Muscle of leg (tissue), 16 donors: ENCODE measurements at places on chromosomes 1 and 21. TPM values are rescaled to one million over a fixed set of nuclear protein-coding genes. Genes with fewer than 3 reads are reported as not detected.
A peak's percentile ranks its signal among the peaks of the same experiment; 100 is the strongest.

S100A1 gene
- 4.7 TPM for total RNA-seq

FNDC10 gene
- 0.62 TPM for total RNA-seq

SLC44A3 gene
- 2.8 TPM for total RNA-seq

RIMKLA gene
- total RNA-seq, result 0.71 TPM

HES3 gene
- total RNA-seq, result not detected

FMN2 gene
- 0.27 TPM for total RNA-seq

DOCK7 gene
- total RNA-seq, result 43.8 TPM

ZNF593OS gene
- 0.31 TPM for total RNA-seq

TMEM240 gene
- 3.5 TPM for total RNA-seq

DNA sequence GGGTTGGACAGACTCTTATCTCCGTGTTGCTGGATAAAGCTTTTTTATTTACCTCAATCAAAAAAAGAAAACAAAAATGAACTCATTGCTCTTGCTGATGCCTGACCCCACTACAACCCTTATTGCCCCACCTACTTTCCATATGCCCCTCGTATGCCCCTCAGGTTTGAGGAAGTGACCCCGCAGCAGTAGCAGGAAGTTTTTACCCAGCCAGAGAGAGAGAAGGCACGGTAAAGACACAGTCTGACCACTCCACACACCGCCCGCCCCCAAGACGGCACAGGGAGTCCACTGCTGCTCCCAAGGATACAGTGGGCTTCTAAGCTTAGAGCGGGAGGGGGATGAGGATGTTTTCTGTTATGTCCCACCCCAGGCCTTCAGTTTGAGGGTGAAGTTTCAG lies 9.8 kb downstream of the PLEKHO1 start:
- peak overlapping the region; percentile 74 for H3K27ac ChIP-seq
- DNase-seq, result peak; percentile 53
- H3K36me3 ChIP-seq, result peaks cover 61% of the 10 kb centered on the region
- peaks cover 31% of the 10 kb centered on the region for H3K4me1 ChIP-seq

GRCh38 chr1:32606565-32607371 lies 43.6 kb downstream of the ZBTB8OS start:
- DNase-seq, result no peak
- H3K27me3 ChIP-seq, result peaks cover 2% of the 10 kb centered on the region
- H3K36me3 ChIP-seq, result peaks cover 15% of the 10 kb centered on the region

DNA sequence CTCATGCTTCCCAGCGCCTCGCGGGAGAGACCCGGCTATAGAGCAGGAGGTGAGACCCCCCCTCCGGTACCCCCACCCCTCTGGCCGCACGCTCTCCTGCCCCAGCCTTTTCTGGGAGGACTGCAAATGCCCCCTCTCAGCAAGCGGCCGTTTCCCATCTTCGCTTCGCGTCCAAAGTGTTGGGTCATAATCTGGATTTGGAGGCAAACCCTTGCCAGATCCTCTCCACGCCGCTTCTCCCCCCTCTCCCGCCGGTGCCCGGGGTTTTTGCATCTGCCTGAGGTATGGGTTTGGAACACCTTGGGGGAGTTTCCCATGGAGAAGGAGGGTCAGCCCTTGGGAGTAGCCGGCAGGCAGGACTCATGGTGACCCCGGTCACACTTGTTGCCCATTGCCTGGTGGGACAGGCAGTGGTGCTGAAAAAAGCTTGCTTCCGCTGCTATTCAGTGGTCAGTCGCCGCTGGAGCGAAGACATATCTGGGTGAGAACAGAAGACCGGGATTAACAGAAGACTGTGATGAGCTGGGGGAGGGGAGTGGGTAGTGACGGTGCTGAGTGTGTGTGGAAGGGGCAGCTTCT lies 935 bp downstream of the KCNK2 start:
- peak overlapping the region; percentile 42 for H3K4me3 ChIP-seq
- H3K36me3 ChIP-seq, result no peaks in the 10 kb centered on the region
- peak; percentile 31 for DNase-seq
- peaks cover 17% of the 10 kb centered on the region for H3K4me1 ChIP-seq
- H3K27me3 ChIP-seq, result peaks cover 27% of the 10 kb centered on the region
- no peak overlapping the region for H3K27ac ChIP-seq

DNA sequence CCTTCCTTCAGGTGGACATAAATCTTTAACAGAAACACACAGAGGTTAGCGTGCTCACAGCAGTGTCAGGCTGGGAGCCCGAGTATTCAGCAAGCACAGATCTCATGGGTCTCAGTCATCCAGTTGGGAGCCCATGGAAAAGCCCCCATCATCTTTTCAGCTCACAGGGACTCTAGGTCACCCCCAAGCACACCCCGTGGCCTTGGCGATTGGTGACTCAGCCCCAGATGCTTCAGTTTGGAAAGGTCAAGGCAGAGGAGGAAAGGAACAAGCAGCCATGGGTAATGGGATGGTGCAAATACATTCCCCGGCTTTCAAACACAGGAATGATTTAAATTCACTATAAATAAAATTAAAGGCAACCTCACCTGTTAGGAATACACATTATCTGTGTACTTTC lies 88.9 kb downstream of the PGBD5 start:
- peaks cover 6% of the 10 kb centered on the region for H3K36me3 ChIP-seq
- no peak for DNase-seq
- no peaks in the 10 kb centered on the region for H3K27me3 ChIP-seq
- H3K4me3 ChIP-seq, result no peak overlapping the region
- peaks cover 23% of the 10 kb centered on the region for H3K4me1 ChIP-seq

DNA sequence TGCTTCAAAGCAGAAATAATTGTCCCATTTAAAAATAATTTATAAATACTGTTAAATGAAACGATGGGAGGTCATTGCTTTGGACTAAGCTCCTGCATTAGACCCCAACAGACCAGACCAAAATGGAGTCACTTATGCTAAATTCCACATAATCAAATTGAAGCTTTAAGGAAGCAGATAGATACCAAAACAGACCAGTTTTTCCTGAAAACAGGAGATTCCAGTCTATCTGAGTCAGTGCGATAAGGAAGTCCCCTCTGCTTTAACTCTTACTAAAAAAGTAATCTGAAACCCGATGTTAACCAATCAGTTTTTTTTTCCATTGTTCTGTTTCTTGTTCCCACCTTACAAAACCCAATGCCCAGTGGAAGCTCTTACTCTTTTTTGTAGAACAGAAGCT lies 16.2 kb upstream of the DNASE2B start:
- H3K4me3 ChIP-seq, result no peak overlapping the region
- H3K27me3 ChIP-seq, result no peaks in the 10 kb centered on the region
- H3K36me3 ChIP-seq, result no peaks in the 10 kb centered on the region
- peaks cover 7% of the 10 kb centered on the region for H3K4me1 ChIP-seq

DNA sequence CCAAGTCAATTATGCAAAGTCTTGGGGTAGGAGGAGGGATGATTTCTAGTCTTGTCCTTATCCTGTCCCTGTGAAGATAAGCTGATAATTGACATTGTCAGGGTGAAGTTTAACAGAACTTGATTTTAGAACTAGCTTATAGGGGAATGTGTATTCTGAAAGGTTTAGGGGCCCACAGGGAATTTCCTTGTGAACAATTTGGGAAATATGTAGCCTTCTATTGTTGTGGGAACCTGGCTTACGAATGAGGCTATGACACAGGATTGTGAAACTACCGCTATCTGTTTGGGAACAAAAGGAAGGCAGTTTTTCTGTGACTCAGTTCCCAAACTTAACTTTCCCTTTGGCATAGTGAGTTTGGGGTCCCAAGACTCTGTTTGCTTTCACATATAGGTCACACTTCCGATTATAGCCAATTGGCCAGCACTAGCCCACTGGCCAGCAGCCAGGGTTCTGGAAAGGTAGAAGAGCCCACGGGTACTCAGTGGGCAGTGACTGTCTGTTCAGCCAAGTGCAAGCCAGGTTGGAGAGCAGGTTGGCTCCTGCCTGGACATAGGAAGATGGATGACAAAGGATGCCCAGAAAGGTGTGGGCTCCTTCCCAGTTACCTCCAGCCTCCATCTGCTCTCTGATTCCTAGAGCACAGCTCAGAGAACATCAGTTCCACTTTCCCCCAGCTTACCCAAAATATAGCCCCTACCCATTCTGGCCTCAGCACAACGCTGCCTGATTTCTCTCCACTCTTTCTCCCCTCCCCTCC lies 35.5 kb downstream of the H3-3A start:
- H3K27me3 ChIP-seq, result peaks cover 18% of the 10 kb centered on the region
- no peak overlapping the region for H3K27ac ChIP-seq
- no peak overlapping the region for H3K4me3 ChIP-seq

DNA sequence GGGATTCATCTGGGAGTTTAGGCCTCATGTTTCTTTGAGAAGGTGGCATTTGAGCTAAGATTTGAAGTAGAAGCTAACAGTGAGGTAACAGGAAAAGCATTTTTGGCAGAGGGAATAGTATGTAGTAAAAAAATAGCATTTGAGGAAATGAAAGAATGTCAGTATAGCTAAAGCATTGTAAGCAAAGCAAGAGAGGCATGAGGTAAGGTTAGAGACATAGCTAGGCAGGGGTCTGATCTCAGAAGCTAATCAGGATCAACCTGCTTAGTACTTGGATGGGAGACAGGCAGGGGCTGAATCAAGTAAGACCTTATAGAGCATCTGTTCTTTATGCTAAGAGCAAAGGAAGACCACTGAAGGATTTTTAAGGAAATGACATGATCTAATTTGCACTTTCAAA lies 4.0 kb downstream of the POLR3C start:
- peaks cover 3% of the 10 kb centered on the region for H3K4me1 ChIP-seq
- DNase-seq, result no peak
- H3K36me3 ChIP-seq, result peaks cover 55% of the 10 kb centered on the region

DNA sequence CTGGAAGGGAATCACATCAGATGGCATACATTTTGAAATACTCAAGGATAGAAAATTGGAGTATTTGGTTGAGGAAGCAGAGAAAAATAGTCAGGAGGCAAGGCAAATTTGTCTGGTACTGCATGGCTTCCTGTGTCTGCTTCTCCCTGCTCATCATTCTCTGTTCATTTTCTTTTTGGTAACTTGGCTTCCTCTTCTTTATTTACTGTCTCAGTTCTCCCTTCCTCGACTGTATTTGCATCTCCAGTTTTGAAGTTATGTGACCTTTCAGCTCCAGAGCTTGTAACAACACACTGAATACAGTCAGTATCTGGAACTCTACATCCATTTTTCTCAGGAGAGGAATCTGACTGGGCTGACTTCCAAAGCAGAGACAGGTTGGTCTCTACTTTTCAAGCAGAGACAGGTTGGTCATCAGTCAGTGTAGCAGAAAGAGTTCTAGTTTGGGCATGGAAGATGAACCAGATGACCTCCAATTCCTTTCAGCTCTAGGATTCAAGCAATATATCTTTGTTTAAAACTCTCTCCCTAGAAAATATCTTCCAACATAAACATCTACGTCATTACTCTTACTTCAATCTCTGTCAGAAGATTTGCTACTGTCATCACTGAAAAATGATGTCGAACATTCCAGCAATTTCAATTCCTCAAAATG lies 571.2 kb downstream of the ADGRL2 start:
- no peaks in the 10 kb centered on the region for H3K27me3 ChIP-seq
- no peaks in the 10 kb centered on the region for H3K36me3 ChIP-seq
- H3K27ac ChIP-seq, result no peak overlapping the region
- no peaks in the 10 kb centered on the region for H3K4me1 ChIP-seq

GRCh38 chr1:25544243-25544764 lies 898 bp downstream of the LDLRAP1 start:
- no peak overlapping the region for H3K27ac ChIP-seq
- H3K4me3 ChIP-seq, result peak overlapping the region; percentile 58

GRCh38 chr1:51189421-51190073 lies 46.5 kb upstream of the RNF11 start:
- H3K27ac ChIP-seq, result no peak overlapping the region
- H3K4me3 ChIP-seq, result no peak overlapping the region
- H3K27me3 ChIP-seq, result no peaks in the 10 kb centered on the region
- DNase-seq, result peak; percentile 80
- H3K4me1 ChIP-seq, result no peaks in the 10 kb centered on the region
- no peaks in the 10 kb centered on the region for H3K36me3 ChIP-seq

GRCh38 chr1:208759255-208759654 lies 515.1 kb upstream of the PLXNA2 start:
- H3K36me3 ChIP-seq, result no peaks in the 10 kb centered on the region
- no peak overlapping the region for H3K4me3 ChIP-seq
- H3K4me1 ChIP-seq, result no peaks in the 10 kb centered on the region
- no peak overlapping the region for H3K27ac ChIP-seq
- DNase-seq, result no peak

DNA sequence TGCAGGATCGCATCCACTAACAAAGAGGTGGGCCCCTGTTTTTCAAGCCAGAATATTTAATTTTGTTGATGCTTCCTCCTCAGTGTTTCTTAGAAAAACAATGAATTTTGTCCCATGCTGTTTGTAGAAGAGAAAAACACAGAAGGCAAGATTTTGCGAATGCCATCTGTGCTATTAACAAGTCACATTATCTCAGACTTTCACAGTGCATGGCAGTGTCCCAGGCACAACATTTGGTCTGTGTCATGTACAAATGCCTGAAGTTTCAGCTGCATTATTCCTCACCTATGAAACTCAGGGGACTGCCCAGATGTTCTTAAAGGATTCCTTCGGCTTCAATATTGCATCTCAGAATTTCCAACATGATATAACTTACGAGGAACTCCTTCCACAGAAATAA lies 99.6 kb upstream of the ZC3H11B start:
- no peaks in the 10 kb centered on the region for H3K36me3 ChIP-seq
- no peak overlapping the region for H3K27ac ChIP-seq
- H3K4me3 ChIP-seq, result no peak overlapping the region
- DNase-seq, result no peak

DNA sequence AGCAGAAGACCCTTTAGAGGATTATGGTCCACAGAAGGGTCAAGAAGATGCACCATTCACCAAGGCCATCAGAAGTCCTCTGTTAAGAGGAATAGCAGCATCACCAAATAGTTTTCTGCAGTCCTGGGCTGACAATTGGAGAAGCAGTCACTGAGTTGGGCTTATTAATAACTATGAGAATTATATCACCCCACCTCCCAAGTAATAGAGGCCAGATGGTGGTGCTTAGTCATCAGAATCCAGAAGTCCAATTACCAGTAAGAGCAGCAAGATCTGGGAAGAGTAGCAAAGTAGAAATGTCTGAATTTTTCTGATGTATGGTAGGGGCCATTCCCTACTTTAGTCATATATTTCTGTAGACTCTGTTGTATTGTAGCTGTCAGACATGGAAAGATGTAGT lies 6.1 kb upstream of the PSMA5 start:
- no peak for DNase-seq
- H3K36me3 ChIP-seq, result no peaks in the 10 kb centered on the region
- no peak overlapping the region for H3K4me3 ChIP-seq
- H3K27ac ChIP-seq, result no peak overlapping the region
- H3K4me1 ChIP-seq, result no peaks in the 10 kb centered on the region
- peaks cover 2% of the 10 kb centered on the region for H3K27me3 ChIP-seq

- DNase-seq, result no peak
- no peaks in the 10 kb centered on the region for H3K36me3 ChIP-seq
- no peak overlapping the region for H3K4me3 ChIP-seq
These were observed 16.6 kb upstream of the IL19 start for GRCh38 chr1:206754011-206754410.

DNA sequence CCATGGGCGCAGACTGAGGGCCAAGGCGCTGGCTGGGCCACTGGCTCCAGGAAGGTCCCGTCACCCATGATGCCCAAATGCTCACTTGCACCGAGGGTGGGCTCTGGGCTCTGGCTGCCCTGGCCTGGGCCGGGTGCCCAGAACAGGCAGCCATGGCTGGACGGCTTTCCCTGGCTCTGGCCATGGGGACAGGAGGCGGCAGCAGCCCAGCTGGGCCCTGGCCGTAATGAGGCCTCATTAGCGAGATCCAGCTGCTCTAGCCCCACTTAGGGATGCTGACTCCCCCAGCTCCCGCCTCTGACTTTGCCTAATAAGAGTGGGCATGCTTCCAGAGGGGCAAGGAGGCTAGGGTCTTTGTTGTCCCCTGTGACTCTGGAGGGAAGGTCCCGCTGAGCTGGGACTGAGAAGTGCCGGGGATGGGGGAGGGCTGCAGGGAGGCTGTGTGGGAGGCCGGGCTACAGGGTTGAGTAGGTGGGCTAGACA lies 11.8 kb downstream of the SLC6A9 start:
- H3K27me3 ChIP-seq, result peaks cover 2% of the 10 kb centered on the region
- no peak for DNase-seq
